ENCODE measurements at places on chromosomes 5 and 9.

DNA sequence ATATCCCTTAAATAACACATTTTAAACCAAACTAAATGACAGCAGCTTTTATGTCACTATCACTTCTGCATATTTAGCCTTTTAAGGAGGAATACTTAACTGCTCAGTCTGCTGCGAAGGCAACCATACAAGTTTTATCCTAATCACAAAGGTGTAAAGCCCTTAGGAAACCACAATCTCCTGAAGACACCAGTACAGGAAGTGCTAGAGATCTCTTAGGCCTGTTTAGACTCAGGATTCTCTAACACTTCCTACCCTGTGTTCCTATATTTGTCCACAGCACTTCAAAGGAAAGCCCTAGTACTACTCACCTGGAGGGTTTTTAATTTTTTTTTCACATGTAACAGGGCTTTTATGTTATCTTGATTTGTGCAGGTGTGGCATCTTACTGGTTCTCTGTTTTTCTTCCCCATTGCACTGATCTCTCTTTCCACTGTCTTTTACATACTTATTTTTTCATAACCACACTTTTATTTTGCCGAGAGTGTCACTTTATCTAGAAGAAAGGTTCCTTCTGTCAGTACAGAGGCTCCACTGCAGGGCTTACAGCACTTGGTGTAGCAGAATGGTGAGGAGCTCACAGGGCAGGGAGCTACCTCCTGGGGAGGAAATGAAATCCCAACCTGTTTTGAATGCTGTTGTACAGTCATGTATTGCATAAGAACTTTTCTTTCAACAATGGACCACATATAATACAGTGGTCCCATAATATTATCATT lies 1060.6 kb upstream of the ACO1 start:
- DNase-seq, result no peak

GRCh38 chr9:72955571-72955970 lies 2.7 kb upstream of the ALDH1A1 start:
- no peak for DNase-seq

- DNase-seq, result no peak
Observed at GRCh38 chr5:125491986-125492492, 745.6 kb upstream of the ZNF608 start.

DNA sequence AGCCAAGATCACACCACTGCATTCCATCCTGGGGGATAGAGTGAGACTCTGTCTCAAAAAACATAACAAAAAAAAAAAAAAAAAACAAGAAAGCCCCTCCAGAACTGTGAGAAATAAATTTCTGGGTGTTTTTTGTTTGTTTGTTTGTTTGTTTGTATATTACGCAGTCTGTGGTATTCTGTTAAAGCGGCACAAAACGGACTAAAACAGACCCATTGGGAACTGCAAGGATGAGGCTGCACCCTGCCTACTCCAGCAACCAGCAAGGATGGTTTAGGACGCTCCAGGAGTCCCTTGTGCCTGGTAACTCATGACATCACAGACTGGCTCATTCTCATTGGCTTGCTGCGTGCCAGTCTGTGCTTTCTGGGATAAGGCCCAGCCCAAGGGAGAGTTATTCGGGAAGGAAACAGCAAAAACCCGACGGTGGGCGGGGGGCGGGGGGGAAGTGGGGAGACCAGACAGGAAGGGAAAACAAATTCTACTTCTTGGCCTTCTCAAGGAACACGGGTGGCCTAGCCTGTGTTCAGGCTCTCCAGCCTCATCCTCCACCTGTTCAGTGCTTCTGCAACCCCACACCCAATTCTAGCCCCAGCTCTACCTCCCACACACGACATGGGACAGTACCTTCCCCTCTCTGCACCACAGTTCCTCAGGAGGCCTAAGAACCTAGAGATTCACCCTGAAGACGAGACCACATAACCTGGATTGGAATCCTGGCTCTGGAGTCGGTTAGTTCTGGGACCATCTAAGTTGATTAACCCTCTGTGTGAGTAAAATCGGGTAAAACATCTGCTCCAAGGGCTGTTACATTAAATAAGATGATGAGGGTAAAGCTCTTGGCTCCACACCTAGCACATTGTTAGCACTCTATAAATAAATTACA lies 2.8 kb downstream of the CD74 start:
- peak; percentile 80 for DNase-seq

- DNase-seq, result peak; percentile 8
Observed at GRCh38 chr5:170273968-170274710, 23.4 kb downstream of the LCP2 start.

DNA sequence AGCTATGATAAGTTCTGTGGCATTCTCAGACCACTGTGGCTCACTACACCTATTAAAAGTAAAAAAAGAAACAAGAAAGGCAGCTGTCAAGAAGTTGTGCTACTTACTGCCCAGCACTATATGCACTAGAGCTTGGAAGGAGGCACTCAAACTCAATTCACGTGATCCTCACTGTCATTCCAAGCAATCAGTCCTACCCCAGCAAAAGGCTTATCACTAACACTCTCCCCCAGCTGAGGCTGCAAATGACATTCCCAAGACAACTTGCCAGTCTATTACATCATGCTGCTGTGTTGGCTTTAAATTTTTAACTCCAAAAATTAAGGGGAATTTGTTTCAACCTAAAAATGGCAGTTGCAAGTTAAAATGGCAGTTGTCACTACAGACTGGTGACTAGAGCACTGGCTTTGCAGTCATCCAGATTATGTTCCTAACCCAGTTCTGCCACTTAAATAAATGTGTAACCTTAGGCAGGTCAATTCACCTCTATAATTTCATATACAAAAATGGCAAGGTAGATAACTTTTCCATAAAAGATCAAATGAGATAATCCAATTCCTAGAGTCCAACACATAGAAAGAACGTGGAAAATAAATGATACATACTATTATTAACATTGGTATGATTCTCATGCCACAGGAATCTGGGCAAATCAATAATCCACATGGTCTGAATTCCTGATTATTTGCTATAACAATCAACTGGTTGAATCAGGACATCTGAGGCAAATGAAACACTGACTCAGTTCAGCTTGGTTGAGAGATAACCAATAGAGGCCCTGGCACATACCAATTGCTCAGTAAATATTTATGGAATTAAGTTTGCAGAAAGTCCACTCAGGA lies 52.4 kb downstream of the FBXW11 start:
- DNase-seq, result peak; percentile 69

DNA sequence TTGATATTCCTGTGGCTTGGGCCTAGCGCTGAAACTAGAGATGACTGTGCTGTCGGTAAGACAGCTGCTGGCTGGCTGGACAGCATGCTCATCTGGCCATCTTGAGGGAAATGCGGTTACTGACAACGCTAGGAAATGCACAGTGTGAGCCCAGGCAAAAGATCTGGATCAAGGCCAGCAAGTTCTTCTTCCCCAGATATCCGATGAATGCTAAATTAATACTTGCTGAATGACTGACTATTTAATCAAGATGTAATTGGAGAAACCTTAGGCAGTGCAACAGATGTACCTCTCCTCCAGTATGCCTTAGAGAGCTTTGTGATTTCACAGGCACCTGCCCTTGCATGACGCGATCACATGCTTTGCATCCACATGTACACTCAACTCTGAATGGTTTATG lies 659.1 kb downstream of the EFNA5 start:
- DNase-seq, result peak; percentile 12

- DNase-seq, result no peak
Observed at GRCh38 chr5:111337688-111338087, 113.5 kb downstream of the CAMK4 start.

- DNase-seq, result no peak
Observed at GRCh38 chr9:7298123-7298522, 501.5 kb downstream of the DMAC1 start.

GRCh38 chr9:72557549-72557948 lies 36.1 kb downstream of the TMC1 start:
- peak; percentile 89 for DNase-seq

DNA sequence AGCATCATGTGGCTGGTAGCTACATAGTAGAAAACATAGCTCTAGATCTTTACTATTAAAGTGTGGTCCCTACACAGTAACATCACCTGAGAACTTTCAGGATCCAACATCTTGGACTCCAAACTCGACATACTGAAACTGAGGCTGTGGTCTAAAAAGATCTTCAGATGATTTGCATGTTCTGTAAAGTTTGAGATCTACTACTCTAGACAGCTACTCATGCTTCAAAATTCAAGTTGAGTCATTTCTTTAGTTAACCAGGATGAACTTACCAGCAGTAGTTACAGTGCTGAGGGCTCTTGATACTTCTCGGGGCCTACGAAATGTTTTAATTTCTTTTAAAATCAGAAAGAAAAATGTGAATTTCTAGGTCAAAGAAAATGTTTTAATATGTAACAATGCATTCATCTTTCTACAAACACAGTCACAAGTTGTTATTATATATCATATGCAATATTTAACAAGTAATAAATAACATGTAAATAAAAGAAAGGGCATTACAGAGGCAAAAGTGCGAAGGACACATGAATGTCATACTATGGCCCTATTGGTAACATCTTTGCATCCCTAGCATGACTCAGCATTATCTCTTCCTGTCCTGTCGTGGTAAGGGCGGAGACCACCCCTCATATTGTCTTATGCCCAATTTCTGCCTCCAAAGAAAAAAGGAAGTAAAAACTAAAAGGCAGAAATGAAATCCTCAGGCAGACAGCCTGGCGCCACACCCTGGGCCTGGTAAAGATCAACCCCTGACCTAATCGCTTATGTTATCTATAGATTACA lies 563.9 kb upstream of the TLE4 start:
- DNase-seq, result no peak

DNA sequence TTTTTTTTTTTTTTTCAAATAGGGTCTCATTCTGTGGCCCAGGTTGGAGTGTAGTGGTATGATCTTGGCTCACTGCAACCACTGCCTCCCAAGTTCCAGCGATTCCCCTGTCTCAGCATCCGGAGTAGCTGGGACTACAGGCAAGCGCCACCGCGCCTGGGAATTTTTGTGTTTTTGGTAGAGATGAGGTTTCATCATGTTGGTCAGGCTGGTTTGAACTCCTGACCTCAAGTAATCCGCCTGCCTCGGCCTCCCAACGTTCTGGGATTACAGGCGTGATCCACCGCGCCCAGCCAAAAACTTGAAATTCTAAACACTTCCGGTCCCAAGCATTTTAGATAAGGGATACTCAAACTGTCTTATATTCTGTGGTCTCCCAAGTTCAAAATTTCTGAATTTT lies 718.9 kb upstream of the MEF2C start:
- DNase-seq, result no peak

- DNase-seq, result no peak
Observed at GRCh38 chr9:34572628-34573027, 16.9 kb downstream of the CNTFR start.

DNA sequence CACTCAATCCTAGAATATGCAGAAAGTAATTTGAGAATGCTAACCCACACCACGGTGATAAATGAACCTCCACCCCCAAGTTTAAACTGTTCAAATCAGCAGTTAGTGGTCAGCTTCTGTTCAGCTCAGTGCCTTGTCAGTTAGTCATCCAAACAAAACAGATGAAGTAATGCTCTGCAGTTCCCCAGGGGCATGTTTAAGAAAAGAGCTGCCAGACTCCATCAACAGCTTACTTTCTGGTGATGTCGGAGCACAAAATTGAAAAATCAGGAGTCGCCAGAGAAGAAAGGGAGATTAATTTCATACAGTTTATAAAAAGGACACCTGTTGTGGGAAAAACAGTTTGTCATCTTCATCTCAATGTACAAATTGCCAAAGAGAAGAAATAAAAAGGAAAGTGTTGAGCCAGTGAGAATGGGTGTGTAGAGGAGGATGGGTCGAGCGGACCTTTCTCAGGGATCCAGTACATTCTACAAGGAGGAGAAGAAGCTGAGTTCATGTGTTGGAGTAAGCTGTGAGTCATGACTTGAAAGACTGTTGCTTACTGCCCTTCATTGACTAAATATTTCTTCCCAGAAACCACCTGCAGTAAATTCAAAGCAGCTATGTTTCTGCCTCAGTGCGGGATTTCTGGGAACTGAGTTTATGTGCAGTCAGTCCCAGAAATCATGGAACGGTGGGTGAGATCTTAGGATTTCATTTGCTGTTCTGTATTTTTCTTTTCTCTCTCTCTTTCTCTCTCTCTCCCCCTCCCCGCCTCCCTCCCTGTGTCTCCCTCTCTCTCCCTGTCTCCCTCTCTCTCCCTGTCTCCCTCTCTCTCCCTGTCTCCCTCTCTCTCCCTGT lies 13.7 kb downstream of the TRIO start:
- DNase-seq, result peak; percentile 99

DNA sequence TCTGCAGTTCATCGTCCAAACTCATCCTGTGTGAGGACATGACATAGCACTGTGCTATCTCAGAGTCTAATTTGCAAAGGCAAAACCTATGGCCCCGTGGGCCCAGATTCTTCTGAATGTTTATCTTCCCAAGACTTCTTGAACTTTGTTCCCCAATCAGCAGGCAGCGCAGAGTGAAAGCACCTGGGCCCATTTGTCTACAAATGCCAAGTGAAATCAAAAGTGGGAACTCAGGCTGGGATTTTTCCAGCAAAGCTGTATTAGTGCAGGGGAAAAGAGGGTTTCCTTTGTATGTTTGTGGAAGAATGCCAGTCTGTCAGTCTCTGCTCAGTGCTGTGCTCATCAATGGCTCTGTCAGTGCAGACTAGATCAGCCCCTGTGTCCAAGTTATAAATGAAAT lies 55.8 kb downstream of the FOXD1 start:
- DNase-seq, result no peak

DNA sequence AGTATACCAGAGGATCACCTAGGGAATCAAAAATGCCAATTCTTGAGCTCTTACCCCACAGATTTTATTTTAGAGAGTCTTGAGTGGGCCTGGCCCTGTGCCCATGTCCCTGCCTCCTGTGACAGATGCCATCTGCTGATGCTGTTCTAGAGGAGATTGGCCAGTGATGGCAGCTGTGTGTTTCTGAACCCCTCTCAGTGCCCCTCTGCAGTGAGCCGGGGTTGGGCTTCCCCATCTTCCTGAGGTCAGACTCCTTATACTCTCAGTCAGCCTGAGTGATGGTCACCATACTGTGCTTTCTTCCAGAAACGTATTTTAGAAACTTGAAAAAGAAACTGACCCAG lies 6.1 kb downstream of the PTCD2 start:
- DNase-seq, result no peak

DNA sequence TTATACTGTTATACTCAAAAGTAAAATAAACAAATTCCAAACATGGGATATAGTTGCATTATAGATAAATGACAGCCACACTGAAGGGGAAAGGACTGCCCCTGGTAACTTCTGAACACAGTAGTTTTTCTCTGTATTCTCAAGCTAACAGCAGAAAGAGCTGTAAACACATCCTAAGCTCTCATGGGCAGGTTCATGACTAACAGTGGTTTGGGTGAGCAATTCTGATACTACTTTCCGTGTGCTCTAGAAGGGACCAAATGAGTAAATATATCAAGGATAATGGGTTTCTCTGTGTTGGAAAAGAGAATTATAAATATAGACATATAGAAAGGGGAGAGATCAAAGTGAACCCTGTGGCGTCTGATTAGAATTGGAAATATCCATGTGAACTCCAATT lies 2.2 kb upstream of the LCN6 start:
- no peak for DNase-seq

GRCh38 chr9:29118555-29118954 lies 1545.3 kb upstream of the C9orf72 start:
- DNase-seq, result no peak
